ENCODE measurements at places on chromosomes 12 and 14.

GRCh38 chr14:49036266-49036665 is 549.9 kb downstream of the RPS29 start:
- no peak for DNase-seq

- no peak for DNase-seq
Observed at GRCh38 chr14:27270716-27271115, 672.9 kb upstream of the NOVA1 start.

- no peak for DNase-seq
Observed at GRCh38 chr12:93441081-93441616, 598 bp downstream of the UBE2N start.

DNA sequence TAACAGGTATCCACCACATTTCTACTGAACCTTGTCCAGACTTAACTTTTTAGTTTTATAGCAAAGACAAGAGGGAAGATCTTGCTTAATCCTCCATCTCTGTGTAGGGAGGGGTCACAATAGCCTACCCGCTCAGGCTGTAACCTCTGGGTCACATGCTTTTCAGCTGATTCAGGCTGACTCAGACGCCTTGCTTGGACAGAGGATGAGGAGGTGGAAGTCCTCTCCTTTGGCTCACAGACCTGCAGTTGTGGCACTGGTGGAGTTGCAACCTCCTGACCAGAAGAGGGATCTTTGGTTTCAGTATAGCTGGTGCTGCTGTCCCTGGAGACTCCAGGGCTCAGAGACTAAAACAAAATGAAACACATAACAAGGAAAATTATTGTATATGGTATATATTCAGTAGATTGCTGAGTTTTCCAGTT is 16.2 kb downstream of the ACIN1 start:
- DNase-seq, result peak; percentile 49

GRCh38 chr14:104228716-104229533 is 90.5 kb downstream of the KIF26A start:
- DNase-seq, result no peak

GRCh38 chr12:124336742-124337520 is 42.0 kb downstream of the RFLNA start:
- DNase-seq, result no peak

Measured in fibroblast of skin of left quadriceps (primary cell).